Endothelial cell of coronary artery (primary cell): ENCODE measurements at places on chromosomes 1 and 21. TPM values are rescaled to one million over a fixed set of nuclear protein-coding genes. Genes with fewer than 3 reads are reported as not detected.

CELA3A gene
- 0.09 TPM in 1 of 2 replicates, not detected in the other for total RNA-seq

GNAT2 gene
- not detected in 2 replicates for total RNA-seq

FCMR gene
- not detected in 2 replicates for total RNA-seq

CD84 gene
- total RNA-seq: not detected in 2 replicates

TDRD5 gene
- total RNA-seq: not detected in 2 replicates

CD1D gene
- total RNA-seq: 0.09 TPM in 1 of 2 replicates, not detected in the other

DENND2D gene
- 0.63 and 1.1 TPM in 2 replicates for total RNA-seq
